ENCODE measurements at places on chromosomes 2 and 18. TPM values are rescaled to one million over a fixed set of nuclear protein-coding genes. Genes with fewer than 3 reads are reported as not detected.

SOWAHC gene
- total RNA-seq, result 0.32 TPM

HOXD8 gene
- not detected for total RNA-seq

TWIST2 gene
- not detected for total RNA-seq

FAM237A gene
- not detected for total RNA-seq

AOX1 gene
- not detected for total RNA-seq

GPD2 gene
- total RNA-seq, result 18.3 TPM

ACMSD gene
- total RNA-seq, result not detected

- H3K4me3 ChIP-seq, result no peak overlapping the region
- H3K27ac ChIP-seq, result no peak overlapping the region
- DNase-seq, result no peak
- no peaks in the 10 kb centered on the region for H3K27me3 ChIP-seq
- H3K36me3 ChIP-seq, result no peaks in the 10 kb centered on the region
Measured at GRCh38 chr2:226524381-226524843, 275.2 kb downstream of the IRS1 start.

DNA sequence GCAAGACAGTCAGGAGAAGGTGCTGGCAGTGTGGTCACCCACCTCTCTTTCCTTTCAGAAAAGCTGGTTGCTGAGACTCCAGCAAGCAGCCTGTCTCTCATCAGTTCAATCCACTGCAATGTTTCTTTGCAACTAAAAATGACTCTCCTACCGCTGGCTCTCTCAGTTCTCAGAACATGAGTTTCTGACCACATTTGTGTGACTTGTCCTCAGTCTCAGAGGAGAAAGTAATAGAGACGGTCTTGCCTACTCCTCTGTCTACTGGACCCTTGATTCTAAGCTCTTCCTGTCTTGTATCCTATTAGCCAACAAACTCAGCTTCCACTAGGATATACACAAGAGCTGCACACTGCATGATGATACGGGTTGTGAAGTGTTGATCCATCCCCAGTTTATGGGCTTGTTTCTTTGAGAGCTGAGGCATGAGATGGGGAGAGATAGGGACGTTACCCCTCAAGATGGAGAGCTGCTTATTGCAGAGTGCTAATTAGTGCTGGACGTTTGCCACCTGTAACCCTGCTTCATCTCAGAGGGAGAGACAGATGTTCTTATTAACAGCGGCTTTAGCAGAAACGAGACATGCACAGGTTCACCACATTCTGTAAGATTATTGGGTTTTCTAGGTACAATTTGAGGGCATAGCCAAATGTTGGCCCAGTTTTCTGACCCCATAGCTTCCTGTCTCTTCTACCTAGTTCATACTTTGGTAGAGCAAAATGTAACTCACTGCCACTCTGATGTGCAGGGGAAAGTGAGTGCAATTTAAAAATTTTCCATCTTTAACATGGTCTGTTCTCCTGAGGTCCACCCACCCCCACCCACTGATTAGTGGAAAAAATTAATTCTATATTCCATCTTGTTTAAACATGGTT is 32.4 kb upstream of the YWHAQ start:
- peak overlapping the region; percentile 52 for H3K27ac ChIP-seq
- H3K27me3 ChIP-seq, result no peaks in the 10 kb centered on the region
- DNase-seq, result no peak

All from natural killer cell (primary cell).